ENCODE measurements at places on chromosomes 2 and 18. TPM values are rescaled to one million over a fixed set of nuclear protein-coding genes. Genes with fewer than 3 reads are reported as not detected.
A peak's percentile ranks its signal among the peaks of the same experiment; 100 is the strongest.

GRCh38 chr18:77248873-77249568 is 627 bp upstream of the GALR1 start:
- no peak for DNase-seq

DNA sequence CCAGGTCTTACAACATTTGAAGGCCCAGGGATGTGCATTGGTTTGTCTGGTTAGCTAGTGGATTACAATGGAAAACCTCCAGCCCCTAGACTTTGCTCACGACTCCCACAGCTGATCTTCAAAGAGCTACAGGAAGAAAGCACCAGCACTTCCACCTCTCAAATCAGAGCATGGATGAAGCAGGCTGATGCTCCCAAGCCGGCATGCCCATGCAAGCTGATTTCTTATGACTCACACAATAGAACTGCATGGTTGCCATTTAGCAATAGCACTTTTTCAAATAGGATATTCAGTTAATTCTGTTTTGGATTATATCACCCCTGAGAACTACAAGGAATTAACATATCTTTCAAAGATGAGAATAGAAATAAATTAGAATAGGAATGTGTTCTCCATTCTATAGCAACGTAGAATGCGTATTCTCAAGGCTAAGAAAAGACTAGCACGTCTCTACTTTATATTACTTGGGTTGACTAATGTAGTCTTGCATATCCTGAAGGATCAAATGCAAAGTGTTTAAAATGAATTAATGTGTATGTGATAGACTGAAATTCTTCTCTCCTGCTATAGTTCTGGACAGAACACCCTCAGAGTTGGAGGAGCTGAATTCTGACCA is 292.4 kb downstream of the TRIB2 start:
- DNase-seq = peak; percentile 13

OSR1 gene
- total RNA-seq = 6.3 TPM

DNA sequence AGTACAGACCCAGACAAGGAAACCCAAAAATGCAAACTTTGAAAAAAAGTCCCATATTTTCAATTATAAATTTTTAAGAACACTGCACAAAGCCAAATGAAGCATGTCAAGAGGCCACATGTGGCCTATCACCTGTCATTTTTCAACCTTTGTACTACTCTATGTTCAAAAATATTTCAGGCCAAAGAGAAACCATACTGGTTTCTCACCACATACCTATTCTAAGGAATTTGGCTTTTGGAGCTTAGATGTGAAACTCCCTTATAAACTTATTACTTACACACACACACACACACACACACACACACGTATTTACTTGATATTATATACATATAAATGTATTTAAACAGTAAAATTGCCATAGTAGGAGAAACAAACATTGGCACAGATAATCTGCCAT is 338.7 kb downstream of the TXNL1 start:
- DNase-seq = no peak

DNA sequence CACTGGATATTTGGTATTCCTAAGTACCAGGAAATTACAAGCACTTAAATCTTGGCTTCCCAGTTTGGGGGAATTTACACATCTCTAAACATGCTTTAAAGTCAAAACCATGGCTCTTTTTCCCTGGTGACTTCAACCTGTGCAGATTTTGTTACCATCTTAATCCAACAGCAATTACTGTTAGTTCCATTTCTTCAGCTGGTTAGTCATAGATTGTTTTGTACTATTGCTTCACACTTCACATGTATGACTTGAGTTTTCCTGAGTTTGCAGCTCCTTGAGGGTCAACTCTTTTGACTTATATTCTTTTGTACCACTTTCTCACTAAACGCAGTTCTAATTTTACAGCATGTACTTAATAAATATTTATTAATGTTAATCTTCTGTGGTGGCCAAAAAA is 203.4 kb upstream of the RND3 start:
- no peak for DNase-seq

GRCh38 chr2:59005836-59006615 is 764.9 kb upstream of the FANCL start:
- no peak for DNase-seq

GRCh38 chr2:67169417-67170140 is 227.6 kb upstream of the ETAA1 start:
- peak; percentile 24 for DNase-seq

DNA sequence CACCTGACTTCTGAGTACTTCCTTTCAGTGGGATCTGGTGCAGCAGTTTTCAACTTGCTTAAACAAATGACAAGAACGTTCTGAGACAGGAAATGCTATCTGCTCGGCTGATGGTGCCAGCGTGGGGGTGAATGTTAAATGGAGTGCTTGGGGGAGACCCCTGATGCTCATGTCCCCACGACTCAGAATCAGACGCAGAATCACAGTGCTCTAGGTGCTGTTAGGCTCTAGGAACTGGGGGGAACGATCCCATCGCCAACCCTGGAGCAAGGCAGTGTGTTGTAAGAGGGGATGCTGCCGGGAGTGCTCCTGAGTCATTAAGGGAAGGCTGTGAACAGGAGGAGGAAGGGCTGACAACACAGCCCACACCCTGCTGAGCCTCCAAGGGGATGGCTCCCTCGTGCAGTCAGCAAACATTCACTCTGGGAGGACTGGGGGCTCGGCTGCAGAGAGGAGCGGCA is 34.1 kb upstream of the KCNF1 start:
- no peak for DNase-seq

DNA sequence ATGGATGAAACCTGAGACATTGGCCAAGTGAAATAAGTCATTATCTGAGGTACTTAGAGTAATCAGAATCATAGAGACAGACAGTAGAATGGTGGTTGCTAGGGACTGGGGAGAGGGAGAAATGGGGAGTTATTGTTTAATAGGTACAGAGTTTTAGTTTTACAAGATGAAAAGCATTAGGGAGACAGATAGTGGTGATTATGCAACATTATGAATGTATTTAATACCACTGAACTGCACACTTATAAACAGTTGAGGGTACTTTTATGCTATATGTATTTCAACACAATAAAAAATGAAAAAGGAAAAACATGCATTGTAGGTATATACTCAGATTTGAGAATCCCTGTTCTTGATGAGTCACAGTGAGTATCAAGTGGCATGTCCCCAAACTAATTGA is 59.7 kb downstream of the EPC2 start:
- DNase-seq = no peak

DNA sequence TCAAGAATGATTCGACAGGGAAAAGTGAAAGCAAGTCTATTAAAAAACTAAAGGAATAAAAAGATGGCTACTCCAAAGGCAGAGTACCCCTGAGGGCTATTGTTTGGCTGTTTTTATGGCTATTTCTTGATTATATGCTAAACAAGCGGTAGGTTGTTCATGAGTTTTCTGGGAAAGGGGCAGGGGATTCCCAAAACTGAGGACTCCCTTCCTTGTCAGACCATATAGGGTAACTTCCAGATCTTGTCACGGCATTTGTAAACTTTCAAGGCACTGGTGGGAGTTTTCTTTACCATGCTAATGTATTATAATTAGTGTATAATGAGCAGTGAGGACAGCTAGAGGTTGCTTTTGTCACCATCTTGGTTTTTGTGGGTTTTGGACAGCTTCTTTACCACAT is 474.9 kb upstream of the MC4R start:
- no peak for DNase-seq

COL4A4 gene
- 0.41 TPM for total RNA-seq

SLC4A5 gene
- total RNA-seq = not detected

GRCh38 chr2:16043627-16044026 is 103.3 kb downstream of the MYCN start:
- no peak for DNase-seq

DNA sequence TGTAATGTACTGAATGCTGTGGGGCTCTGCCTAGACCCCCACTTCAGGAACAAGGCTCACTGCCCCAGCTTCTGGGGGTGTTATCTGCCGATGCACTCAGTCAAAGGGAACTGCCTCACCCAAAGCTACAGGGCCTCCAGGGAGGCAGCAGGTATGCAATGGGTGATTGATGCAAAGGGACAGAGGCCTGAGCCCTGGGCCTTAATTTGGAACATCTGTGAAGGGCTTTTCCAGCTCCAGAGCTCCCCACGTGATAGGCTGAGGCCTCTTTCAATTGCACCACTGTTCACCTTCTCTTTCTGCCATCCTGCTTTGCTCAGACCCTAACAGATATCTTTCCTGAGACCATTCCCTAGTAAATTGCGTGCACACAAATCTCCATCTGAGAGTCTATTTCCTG is 131.0 kb downstream of the ATL2 start:
- DNase-seq = no peak

DNA sequence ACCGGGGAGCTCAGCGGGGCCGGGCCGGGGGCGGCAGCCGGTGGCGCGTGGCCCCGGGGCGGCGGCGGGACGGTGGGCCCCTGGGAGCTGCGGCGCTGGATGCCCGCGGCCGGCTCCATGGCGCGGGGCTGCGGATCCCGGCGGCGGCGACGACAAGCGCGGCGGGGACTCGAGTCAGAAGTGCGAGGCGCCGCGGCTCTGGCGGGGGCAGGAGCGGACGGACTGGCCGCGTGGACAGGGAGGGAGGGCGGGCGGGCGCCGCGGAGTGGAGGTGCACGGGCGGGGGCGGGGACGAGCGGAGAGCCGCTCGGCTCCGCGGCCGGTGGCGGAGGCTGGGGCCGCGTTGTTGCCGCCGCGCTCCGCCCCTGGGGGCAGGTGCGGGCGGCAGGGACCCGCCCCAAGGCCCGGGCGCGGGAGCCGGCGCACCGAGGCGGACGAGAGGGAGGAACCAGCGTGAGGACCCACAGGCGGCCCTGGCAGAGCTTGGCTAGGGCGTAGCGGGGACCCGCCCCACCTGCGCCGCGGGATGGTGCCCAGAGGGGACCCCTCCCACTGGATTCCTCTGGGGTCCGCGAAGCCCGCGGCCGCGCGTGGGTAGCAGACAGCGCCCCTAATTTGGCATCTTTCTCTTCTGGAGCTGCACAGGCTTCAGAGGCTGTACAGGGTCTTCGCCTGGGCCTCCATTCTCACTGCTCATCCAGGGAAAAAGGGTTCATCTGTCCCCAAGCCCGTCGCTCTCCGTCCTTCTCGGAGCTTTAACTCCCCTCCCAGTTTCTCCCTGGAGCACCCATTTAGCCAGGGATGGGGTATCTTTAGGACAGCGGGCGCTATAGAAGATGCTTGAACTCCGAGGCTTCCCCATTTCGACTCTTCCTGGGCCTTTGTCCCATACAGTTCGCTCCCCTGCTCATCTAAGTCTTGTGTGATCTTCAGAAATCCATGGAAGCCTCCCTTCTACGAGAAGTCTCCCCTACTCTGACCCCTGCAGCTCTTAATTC is at the start of gene TMEM163:
TSS of gene TMEM163 (minus strand) at position 184 of the 998 bp plus-strand sequence.
- no peak for DNase-seq

- DNase-seq = no peak
These were observed 29.5 kb upstream of the NFU1 start for GRCh38 chr2:69466728-69467127.

GCG gene
- not detected for total RNA-seq

DSG1 gene
- not detected for total RNA-seq

ZNF512 gene
- 14.8 TPM for total RNA-seq

DNA sequence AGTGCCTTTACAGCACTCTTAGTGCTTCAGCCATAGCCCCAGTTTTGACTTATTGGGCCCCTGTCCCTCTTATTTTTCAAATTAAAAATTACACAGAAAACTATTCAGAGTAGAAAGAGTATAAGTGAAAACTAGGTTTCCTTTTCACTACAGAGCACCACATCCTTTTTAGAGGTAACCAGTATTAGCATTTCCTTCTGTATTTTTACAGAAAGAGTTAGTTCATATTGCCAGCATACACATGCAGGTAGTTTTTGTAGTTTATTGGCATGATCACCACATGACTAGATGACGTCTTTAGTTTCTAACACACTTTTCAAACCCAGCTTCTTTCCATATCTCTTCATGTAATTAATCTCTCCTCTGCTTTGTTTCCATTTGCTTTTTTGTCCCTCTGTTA is 66.4 kb downstream of the UBE2E3 start:
- no peak for DNase-seq
